ENCODE measurements at places on chromosomes 7 and 10.

DNA sequence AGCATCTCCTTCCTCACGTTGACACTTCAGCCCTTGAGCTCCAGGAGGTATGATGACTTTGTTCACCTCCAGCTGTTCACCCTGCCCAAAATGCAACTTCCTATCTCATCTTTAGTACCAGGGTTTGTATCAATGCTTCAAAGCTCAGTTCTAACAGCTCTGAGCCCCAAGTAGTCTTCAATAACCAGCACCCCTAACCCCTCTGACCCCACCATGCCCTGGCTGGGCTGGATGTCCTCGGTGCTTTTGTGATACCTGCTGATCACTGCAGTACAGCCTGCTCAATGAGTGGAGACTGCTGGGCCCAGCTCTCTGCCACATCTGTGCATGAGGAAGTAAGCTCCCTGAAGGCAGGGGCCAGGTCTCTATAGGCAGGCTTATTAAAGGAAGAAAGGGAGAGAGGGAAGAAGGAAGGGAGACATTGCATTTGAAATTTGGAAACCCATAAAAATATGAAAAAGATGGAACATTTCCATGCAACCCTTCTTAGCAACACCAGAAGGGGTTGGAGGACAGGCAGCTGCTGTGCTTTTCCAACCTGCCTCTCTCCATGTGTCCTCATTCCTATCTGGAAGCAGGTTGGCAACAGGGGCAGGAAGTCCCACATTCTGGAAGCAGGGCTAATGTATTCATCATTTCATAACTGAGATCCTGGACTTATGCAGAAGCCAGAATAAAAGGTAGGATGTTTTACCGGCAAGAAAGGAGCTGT is 756.1 kb downstream of the GRID1 start:
- no peak for DNase-seq

GRCh38 chr7:36547416-36547815 is 157.8 kb downstream of the ANLN start:
- DNase-seq = no peak

DNA sequence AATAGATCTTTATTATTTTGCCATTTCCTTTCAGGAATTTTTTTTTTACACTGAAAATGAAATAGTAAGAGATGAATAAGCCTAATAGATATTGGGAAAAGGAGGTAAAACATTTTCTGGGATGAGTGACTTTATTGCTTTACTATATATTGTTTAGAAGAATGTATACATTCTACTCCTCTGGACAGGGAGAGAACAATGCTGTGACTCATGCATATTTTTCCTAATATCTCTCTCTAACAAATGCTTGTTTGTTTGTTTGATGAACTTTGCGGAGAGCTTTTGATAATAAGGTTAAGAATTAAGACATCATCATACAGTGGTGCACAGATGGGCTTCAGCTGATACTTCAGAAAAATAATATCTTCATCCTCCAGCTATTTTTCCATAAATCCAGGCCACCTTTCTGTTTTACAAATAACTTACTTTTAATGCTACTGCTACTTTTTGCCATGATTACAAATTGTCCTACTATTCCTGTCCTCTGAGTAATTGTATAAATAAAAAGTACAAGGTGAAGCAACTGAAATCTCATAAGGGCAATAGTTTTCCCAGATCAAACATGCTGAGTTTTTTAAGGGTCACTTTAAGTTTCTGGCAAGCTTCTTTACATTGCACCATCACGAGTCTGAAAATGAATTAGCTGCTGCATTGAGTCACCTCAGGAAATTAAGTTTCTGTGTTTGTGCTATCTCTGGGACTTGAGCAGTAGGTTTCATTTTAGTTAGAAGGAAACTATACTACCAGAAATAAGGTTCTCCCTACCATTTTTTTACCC is 207.3 kb upstream of the POT1 start:
- no peak for DNase-seq

GRCh38 chr7:41130086-41130485 is 572.8 kb downstream of the INHBA start:
- no peak for DNase-seq

DNA sequence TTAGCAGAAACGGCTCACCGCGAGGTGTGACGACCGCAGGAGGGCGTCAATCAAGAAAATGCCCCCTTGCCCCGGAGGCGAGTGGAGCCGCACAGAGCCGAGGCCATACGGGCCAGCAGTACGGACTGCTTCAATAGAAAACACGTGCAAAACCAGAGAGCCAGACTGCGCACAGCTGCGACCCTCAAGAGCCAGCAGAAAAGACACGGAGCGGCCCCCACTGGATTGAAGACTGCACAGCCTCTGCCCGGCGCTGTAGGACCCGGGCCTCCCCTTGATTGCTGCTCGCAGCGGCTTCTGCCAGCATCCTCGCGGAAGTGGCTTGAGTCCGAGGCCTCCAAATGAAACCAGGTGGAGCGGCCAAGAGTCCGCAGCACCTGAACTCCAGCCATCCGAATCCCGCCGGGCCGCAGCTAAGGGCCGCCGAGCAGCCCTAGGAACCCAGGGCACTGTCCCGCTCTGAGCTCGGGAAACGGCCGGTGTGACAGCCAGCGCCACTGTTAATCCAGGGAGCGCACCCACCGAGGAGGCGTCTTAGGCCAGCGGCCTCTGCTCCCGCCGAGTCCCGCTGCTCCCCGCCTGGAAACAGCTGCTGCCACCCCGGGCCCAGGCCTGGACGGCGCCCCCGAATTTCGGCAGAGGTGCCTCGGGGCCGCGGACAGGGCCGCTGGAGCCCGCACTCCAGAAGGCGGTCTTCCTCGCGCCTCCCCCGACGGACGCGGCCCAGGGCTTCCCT is 660 bp upstream of the HHEX start:
- DNase-seq = no peak

GRCh38 chr10:132788831-132789219 is 2.9 kb upstream of the NKX6-2 start:
- DNase-seq = no peak

DNA sequence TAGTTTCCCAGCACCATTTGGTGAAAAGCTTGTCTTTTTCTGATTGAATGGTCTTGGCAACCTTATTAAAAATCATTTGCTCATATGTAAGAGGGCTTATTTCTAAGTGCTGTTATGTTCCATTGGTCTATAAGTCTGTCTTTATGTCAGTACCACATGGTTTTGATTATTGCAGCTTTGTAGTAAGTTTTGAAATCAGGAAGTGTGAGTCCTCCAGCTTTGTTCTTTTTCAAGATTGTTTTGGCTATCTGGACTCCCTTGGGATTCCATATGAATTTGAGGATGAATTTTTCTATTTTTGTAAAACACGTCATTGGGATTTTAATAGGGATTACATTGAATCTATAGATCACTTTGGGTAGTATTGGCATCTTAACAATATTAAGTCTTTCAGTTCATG is 5.4 kb downstream of the KIF11 start:
- DNase-seq = no peak

DNA sequence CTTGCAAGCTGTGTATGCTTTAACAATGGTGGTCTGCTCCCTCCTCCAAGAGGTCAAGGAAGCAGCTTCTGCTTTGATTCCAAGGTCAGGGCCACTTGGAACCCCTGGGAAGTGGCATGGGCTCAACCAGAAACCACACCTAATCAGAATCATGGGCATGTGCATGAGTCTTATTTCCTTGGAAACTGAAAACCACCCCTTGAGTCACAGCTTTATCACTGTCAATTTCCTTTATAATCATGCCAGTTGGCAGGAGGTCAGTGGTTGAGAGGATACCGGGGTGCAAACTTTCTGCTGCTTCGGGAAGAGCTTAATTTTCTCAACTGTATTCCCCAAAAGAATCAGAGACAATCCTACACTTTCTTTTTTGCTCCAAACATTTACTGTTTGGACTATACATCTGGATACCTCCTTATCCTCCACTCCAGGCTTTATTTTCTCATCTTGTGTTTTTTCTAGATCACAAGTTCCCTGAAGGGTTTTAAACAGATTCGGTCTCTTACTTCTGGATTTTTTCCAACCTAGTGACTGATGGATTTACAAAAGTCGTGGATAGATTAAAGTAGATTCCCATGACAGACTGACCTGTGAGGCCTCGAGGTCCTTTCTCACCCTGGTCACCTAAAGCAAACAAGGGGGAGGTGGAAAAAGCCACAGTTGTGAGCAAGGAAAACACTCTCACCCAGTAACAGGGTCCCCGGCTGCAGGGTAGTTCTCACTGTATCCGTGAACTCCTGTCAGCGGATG is 36.0 kb downstream of the COL17A1 start:
- no peak for DNase-seq

GRCh38 chr7:159118197-159118595 is 26.5 kb downstream of the VIPR2 start:
- no peak for DNase-seq

GRCh38 chr7:76424413-76425111 is at the start of gene ZP3:
Gene ZP3 (plus strand): TSS chr7:76424950. CDS start chr7:76424965, 15 bp downstream.
- no peak for DNase-seq

GRCh38 chr10:98339799-98340198 is 71.8 kb upstream of the LOXL4 start:
- no peak for DNase-seq

DNA sequence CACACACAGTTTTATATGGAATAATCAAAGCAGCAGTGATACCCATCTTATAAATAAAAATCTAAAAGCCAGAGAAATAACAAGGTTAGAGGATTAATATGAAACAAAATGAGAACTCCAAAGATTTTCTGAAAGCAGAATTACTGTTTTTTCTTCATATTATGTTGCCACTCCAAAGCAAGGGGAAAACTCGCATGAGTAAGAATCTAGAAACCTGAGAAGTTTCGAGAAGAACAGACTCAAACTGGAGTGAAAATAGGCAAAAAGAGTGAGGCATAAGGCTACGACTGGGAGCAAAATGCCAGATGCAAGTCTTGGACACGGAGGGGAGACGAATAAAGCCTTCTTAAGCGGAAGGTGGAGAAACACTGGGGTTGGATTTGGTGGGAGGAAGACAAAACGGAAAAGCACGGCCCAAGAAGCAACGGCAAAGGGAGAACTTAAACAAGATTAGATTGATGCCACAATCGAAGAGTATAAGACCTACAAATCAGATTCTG is 923 bp downstream of the TNPO3 start:
- no peak for DNase-seq

GRCh38 chr10:58712141-58712540 is 199.5 kb downstream of the BICC1 start:
- DNase-seq = no peak

- DNase-seq = no peak
Observed at GRCh38 chr10:85459906-85460305, 906.7 kb downstream of the GRID1 start.

- no peak for DNase-seq
Observed at GRCh38 chr7:117153016-117153545, 169.8 kb downstream of the WNT2 start.

GRCh38 chr10:122341141-122341810 is 33.2 kb upstream of the PLEKHA1 start:
- DNase-seq = no peak

DNA sequence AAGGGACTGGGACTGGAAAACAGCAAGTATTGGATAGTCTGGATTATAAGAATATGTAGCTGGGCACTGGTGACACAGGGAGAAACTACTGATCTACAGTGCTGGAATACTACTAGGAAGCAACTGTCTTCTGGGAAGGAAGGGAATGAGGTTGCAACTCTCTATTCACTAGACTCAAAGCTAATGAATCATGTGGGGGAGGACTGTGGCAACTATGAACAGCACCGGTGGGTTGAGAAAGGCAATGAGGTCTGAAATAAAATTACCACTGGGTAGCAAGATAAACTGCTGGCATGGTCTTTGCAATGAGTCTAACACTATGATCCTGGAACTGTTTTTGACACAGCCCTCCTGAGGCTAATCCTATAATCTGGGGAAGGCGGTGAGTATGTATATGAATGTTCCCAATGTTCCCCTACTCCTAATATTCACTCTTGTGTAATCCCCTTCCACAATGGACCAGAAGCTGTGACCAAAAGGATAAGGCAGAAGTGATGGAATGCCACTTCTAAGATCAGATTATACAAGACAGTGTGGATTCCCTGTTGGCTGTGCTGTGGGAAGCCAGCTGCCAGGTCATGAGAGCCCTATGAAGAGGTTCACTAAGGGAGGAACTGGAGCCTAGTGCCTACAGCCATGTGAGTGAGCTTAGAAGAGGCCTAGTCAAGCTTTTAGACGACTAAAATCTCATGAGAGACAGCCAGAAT is 101.3 kb upstream of the DNAJB12 start:
- no peak for DNase-seq

- no peak for DNase-seq
Observed at GRCh38 chr7:37052705-37053104, 328.4 kb upstream of the AOAH start.

- DNase-seq = no peak
Observed at GRCh38 chr7:44569959-44570358, 3.7 kb downstream of the DDX56 start.

DNA sequence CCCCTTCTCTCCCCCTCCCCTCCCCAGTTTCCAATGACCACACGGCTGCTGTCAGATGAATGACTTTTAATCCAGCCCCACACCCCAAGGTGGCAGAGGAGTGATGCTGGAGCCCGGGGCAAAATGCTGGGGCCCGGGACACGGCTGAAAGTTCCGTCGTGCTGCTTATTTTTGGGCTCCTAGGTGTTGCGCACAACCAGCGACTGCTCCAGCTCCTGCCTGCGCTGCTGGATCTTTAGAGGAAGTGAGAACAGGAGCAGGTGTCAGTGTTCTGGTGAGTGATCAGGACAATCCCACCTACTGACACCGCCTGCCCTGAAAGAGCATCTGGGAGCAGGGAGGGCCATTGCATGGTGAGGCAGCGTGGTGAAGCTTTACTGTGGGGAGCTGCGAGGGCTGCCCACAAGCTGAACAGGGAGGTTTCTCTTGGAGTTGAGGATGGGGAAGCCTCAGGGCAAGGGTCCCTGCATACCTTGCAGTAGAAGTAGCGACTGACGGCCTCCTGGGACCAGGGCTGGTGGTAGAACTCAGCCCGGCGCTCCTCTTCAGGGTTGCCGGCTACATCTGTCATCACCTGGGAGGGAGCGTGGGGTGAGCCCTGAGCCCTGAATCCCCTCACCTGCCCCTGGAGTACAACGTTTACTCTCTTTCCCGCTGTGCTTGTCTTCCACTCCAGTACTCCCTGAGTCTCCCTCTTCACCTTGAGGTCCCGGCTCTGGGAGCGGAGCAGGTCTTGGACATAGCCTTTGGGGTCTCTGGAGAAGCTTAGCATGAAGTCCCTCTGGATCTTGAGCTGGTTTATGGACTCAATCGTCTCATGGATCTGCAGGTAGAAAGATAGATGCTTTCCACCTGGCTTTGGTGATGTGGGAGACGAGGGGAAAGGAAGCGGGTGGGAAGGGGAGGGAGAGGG is 6.9 kb downstream of the CHPF2 start:
- no peak for DNase-seq

- no peak for DNase-seq
Observed at GRCh38 chr7:19663816-19664462, 44.9 kb downstream of the POLR1F start.

- no peak for DNase-seq
Observed at GRCh38 chr7:108499566-108499965, 26.4 kb downstream of the PNPLA8 start.
